Urothelium cell line (cell line): ENCODE measurements at places on chromosomes 2 and 18.
A peak's percentile ranks its signal among the peaks of the same experiment; 100 is the strongest.

- DNase-seq: no peak
These were observed 165.1 kb downstream of the ZNF521 start for GRCh38 chr18:25186871-25187270.

- DNase-seq: no peak
These were observed 263.1 kb downstream of the ARHGAP15 start for GRCh38 chr2:143392358-143392757.

DNA sequence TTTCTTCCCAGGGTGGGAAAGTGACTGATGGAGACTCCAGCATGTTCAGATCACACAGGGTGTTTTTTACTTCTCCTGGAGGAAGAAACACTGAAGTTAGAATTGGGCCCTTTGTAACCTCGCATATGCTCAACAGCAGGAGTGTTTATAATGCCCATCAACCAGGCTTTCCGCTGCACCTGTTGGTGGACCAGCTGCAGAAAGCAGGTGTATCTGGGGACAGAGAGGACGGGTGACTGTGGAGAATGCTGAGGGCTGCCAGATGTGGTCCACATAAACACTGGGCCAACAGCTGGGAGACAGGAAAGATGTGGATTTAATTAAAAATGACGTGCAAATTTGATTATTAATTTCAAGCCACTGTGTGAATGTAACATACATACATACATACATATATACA is 335.5 kb upstream of the SPRED2 start:
- no peak for DNase-seq

- DNase-seq: peak; percentile 51
These were observed 1.2 kb downstream of the ANTXR1 start for GRCh38 chr2:69013840-69014821.

GRCh38 chr2:39107156-39107555 is 13.7 kb downstream of the SOS1 start:
- DNase-seq: no peak

DNA sequence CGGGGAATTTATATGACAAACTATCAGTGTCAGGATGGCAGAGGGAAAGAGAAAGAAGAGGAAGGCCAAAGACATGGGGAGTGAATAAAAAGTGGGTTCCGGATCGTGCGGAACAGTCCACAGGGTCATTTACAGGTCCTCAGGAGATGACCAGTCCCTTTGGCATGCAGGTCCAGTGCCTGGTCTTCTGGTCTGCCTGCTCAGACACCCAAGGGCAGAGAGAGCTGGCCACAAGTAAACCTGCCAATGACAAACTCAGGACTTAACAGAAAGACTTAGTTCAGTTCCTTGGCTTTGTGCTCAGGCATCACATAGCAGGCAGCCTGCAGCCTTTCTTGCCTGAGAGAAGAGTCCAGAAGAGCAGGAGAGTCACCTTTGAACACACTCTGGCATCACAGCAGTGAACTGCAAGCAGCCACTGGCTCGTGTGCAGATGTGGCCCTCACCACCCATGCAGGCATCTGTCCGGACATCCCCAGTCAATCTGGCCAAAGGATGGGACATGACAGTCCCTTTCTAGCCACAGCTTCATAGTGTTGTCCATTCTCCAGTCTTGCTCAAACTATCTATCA is 14.0 kb downstream of the TMEM127 start:
- DNase-seq: peak; percentile 26

GRCh38 chr2:42755191-42755880 is 8.6 kb downstream of the OXER1 start:
- DNase-seq: no peak

DNA sequence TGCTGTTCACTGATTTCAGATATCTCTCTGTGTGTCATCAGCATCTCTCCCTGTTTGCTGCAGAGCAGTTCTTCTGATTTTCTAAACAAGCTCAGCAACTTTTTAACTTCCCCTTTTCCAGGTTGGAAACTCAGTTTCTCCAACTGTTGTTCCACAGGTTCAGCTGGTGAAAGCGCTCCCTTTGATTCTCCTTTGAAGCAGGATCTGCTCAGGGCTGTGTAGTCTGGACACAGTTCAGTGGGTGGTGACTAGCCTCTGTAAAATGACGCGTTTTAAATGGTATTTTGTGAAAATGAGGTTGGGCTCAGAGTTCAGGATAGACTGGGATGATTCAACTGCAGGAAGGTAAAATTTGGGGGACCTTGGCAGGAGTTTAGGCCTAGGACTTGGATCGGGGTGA is 106.3 kb downstream of the TRIM43 start:
- no peak for DNase-seq

- DNase-seq: no peak
These were observed 68.4 kb upstream of the ALPP start for GRCh38 chr2:232310121-232310520.

DNA sequence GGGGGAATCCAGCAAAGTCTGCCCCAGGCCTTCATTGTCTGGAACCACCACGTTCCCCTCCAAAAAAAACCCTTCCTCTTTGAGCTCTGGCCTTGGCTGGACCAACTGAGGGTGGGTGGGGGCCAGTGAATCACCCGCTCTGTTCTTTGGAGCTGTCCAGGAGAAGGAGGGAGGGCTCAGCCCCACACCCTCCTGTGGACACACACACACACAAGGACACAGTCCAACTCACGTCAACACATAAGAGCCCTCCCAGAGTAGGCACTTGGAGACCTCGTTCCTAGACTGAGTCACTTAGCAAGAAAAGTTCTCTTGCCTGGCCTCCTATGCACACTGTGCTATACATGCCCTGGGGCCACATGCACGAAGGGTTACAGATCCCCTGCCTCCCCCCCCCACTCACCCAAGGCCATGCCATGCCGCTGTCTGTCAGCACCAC is 1.2 kb upstream of the TNS1 start:
- DNase-seq: no peak

DNA sequence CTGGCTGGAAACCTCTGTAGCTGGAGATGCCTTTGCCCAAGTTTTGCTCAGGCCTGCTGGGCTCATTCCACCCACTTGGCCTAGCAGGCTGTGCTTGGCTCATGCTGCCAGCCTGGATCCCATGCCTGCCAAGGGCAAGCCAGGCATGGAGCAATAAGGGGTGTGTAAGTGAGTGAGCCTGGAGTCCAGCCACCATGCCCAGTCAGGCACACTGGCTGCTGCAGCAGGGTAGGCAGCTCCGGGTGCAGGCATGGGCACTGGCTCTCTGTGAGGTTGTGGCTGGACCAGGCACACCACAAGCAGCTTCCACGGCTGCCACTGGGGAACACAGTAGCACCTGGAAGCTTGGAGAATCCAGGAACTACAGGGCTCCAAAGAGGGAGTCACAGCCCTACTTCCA is 147.7 kb upstream of the HS6ST1 start:
- DNase-seq: no peak

- DNase-seq: no peak
These were observed 201.1 kb downstream of the VAPA start for GRCh38 chr18:10114717-10115463.
